ENCODE measurements at places on chromosomes 3 and 15.

- DNase-seq = no peak
Observed at GRCh38 chr3:178538056-178538455, 1.8 kb downstream of the KCNMB2 start.

- DNase-seq = no peak
Observed at GRCh38 chr3:116927918-116928317, 218.3 kb downstream of the TUSC7 start.

- no peak for DNase-seq
Observed at GRCh38 chr15:38745126-38745525, 180.5 kb upstream of the RASGRP1 start.

DNA sequence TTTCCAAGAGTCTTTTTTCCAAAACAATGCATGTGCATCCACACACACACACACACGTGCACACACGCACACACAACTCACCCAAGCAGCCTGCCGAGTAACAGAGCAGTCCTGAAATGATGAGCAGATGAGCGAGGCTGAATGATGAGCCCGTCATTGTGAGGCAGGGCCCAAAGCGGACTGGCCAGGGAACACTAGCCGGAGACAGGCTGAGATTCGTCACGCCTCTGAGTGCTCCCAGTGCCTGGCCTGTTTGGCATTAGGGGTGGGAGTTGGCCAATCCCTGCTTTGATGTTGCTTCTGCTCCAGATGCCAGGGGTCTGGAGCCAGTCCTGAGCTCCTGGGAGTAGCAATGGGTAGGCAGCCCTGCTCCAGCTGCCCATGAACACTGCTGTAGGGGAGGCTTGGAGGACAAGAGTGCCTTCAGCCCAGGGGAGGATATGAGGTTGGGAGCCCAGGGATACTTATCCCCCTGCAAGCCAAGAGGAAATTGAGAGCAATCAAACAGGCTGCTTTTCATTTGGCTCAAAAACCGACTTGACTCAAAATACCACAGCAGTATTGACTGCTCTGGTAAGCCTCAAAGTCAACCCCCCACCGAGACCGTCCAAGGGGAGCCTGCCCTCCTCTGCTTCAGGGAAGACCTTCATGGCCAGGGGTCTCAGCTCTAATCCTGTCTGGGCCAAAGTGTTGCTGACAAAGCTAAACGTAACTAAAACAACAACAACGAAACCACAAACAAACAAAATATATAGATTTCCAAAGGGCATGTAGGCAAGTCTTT, 22.9 kb downstream of the COLQ start:
- no peak for DNase-seq

DNA sequence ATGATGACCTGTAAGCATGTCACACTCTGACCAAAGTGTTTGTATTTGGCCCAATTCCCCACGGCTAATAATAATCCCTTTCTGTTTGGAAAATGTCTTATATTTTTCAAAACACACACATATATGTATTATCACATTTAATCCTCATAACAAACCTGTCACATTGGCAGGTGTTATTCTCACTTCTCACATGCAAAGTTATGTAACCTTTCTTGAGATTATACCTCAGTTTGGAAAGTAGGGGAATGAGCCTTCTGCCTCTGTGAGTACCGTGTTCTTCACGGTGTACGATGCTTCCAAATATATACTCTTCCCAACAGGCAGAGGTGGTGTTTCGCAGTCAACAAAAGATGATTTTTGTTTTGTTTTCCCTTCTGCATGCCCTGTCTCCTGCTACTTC, 205.6 kb downstream of the TP63 start:
- DNase-seq = no peak

GRCh38 chr3:159989973-159990846, 1.6 kb downstream of the IL12A start:
- no peak for DNase-seq

DNA sequence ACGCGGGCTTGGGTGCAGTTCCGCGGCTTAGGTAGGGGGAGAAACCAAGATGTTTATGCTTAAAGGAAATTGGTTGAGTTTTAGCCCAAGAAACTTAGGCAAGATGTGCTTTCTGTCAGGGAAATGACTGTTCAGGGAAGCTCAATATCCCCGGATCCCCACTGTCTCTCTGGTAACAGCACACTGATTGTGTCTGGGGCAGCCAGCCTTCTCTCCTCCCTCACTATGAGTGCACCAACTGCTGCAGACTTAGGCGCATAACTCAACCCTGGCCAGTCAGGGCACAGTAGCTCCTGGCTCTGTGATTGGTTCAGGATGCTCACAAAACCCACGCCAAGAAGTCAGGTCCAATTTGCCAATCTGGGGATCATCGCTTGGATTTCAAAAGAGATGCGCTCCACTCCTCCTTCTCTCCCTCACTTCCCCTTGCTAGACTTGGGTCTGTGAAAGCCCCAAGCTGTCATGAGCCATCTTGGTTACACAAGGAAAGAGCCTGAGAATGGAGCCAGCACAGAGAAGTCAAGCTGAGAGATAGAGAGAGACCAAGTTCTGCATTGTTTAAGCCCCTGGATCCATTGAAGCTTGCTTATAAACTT, 42.5 kb upstream of the CACNA2D3 start:
- DNase-seq = no peak

GRCh38 chr3:63774781-63775180, 44.3 kb upstream of the C3orf49 start:
- DNase-seq = no peak

GRCh38 chr3:138188013-138188730, 1.1 kb downstream of the ARMC8 start:
- peak; percentile 66 for DNase-seq

- DNase-seq = no peak
Observed at GRCh38 chr3:31705736-31706135, 173.0 kb downstream of the STT3B start.

- no peak for DNase-seq
Observed at GRCh38 chr3:10010421-10010877, 15.8 kb upstream of the FANCD2 start.

GRCh38 chr15:87849181-87849580, 407.4 kb downstream of the NTRK3 start:
- no peak for DNase-seq

DNA sequence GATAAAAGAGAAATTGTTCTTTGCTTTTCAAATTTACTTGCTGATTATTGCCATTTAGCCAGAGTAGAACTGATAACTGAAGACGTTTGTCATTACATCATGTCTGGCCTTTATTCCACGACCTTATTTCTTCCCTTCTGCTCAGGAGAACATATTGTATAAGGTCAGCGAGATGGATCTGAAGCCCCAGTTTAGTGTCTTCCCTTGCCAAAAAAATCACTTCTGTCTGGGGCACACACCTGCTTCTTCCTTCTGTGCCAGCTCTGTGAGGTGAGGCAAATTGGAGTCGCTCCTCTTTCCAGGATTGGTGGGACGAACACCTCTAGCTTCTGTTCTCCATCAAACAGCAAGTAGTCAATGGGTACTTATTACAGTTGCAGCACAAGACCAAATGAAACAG, 250.3 kb upstream of the CRBN start:
- no peak for DNase-seq

DNA sequence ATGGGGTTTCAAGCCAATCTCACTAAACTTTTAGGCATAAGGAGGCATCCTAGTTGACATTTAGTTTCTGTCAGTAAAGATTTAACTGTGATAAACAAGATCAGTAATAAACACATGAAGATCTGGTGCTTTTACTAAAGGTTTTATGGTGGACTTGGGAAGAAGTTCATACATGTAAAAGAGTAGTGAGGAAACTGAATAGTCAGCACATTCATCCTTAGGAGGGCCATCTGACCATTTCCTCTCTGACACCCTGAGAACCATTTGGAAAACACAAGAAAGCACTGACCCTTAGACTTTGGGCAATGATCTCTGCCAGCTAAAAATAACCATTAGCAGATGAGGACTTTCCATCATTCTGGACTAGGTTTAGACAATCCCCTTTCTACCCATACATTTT, 1040.9 kb downstream of the AGBL1 start:
- no peak for DNase-seq

DNA sequence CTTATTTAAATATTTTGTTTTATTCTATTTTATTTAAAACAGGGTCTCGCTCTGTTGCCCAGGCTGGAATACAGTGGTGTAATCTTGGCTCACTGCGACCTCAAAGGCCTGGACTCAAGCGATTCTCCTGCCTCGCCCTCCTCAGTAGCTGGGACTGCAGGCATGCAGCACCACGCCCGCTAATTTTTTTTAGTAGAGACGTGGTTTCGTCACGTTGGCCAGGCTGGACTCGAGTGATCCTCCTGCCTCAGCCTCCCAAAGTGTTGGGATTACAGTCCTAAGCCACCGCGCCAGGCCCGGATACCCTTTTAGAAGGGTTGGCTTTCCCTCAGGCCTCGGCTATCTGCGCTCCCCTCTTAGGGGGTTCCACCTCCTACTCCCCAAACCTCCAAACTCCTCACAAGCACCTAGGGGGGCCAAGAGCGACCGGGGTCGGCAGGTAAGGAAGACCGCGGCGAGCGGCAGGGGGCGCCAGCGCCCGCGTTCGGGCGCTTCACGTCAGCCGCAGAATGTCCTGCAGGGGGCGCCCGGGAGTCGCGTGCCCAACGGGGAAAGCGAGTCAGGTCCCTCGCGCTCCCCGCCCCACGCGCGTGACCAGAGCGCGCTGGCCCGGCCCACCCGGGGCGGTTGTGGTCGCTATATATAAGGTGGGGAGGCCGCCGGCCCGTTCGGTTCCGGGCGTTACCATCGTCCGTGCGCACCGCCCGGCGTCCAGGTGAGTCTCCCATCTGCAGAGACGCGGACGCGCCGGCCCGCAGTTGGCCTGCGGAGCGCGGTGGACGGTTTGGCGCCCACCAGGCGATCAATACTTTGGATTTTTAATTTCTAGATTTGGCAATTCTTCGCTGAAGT, 51.8 kb upstream of the GATM start:
- DNase-seq = peak; percentile 81

DNA sequence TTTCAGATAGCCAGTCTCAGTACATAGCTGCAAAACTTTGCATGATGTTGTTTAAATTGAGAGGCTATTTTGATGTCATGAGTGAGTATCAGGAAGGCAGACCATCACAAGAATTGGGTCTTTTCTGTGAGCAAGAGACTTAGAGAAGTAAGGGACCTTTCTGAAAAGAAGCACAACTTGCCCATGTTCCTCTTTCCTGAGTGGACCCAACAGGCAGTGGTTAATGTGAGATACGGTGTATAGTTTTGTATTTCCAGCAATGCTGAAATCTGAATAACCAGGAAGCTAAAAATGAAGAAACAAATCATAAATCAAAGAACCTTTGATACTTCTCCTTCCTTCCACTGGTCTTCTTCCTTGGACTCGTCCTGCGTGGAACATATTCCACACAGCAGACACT, 25.1 kb downstream of the MCTP2 start:
- no peak for DNase-seq

DNA sequence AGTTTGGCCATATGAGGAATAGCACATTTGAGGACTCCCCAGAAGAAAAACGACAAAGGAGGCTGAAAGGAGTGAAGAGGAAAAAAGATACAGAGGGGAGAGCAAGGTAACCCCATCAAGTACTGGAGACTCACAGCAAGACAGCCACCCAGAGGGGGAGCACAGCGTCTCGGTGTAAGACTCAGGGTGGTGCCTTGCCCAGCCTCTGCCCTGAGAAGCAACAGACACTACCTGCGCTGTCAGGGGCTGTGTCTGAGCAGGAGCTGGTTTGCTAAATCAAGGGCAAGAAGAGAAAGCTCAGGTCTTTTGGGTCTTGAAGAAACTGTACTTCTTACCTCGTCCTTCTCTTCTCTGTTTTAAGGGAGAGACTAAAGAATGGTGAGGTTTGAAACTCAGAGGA, 27.9 kb downstream of the FBXO45 start:
- no peak for DNase-seq

- no peak for DNase-seq
Observed at GRCh38 chr3:159146392-159146791, 344.5 kb downstream of the MFSD1 start.

GRCh38 chr3:126914226-126914625, 68.7 kb upstream of the PLXNA1 start:
- no peak for DNase-seq
